ENCODE measurements at places on chromosomes 4 and X. TPM values are rescaled to one million over a fixed set of nuclear protein-coding genes. Genes with fewer than 3 reads are reported as not detected.

Gene ABCG2
- 0.33 TPM for total RNA-seq

Gene ASB9
- total RNA-seq, result not detected

Gene MSX1
- total RNA-seq, result not detected

Gene SMR3B
- not detected for total RNA-seq

Gene COQ2
- 5.3 TPM for total RNA-seq

DNA sequence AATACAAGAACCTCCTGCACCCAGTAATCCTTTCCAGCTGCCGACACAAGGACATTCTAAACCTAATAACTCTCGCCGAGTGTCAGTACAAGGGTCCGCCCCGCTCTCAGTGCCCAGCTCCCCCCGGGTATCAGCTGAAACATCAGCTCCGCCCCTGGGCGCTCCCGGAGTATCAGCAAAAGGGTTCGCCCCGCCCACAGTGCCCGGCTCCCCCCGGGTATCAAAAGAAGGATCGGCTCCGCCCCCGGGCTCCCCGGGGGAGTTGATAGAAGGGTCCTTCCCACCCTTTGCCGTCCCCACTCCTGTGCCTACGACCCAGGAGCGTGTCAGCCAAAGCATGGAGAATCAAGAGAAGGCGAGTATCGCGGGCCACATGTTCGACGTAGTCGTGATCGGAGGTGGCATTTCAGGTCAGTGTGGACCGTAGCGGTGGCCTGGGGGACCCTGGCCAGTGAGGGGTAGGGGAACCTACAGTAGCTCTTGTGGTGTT is at the start of gene MAOA:
Gene MAOA (plus strand): TSS at position 295 of the 490 bp plus-strand sequence. CDS start 43 bp downstream, at position 338.
- H3K36me3 ChIP-seq, result no peaks in the 10 kb centered on the region
- peak within 1 kb of the TSS; percentile 85 for H3K4me3 ChIP-seq
- H3K27me3 ChIP-seq, result no peaks in the 10 kb centered on the region

DNA sequence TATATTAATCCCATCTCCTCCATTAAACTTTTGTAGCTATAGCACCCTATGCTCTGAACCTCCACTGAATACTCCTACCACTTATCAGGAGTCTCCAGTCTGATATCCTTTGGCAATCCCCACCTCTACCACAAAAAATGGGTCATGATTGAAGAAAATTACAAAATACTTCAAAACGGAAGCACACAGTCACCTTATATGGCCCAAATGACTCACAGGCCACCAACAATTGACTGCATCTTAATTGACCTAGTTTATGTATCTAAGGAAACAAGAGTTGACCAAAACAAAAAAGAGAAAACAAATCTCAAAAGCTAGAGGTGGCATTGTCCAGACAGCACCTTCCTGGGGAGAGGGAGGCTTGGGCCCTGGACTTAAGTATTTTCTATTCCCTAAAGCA is 120.0 kb upstream of the DIAPH2 start:
- no peak overlapping the region for H3K4me3 ChIP-seq
- DNase-seq, result no peak

- no peaks in the 10 kb centered on the region for H3K36me3 ChIP-seq
- H3K4me3 ChIP-seq, result no peak overlapping the region
- no peak overlapping the region for H3K27ac ChIP-seq
- no peaks in the 10 kb centered on the region for H3K4me1 ChIP-seq
- no peak for DNase-seq
Measured at GRCh38 chr4:18113710-18114331, 92.3 kb upstream of the LCORL start.

- H3K27me3 ChIP-seq, result no peaks in the 10 kb centered on the region
- H3K4me3 ChIP-seq, result no peak overlapping the region
- H3K27ac ChIP-seq, result no peak overlapping the region
- H3K4me1 ChIP-seq, result peaks cover 8% of the 10 kb centered on the region
- no peak for DNase-seq
Measured at GRCh38 chr4:81516241-81516640, 44.5 kb upstream of the RASGEF1B start.

- no peaks in the 10 kb centered on the region for H3K36me3 ChIP-seq
- H3K4me1 ChIP-seq, result peaks cover 5% of the 10 kb centered on the region
- DNase-seq, result no peak
- H3K4me3 ChIP-seq, result no peak overlapping the region
- no peaks in the 10 kb centered on the region for H3K27me3 ChIP-seq
- H3K27ac ChIP-seq, result no peak overlapping the region
Measured at GRCh38 chr4:139799615-139800014, 134.0 kb downstream of the MGST2 start.

- H3K36me3 ChIP-seq, result no peaks in the 10 kb centered on the region
- no peaks in the 10 kb centered on the region for H3K4me1 ChIP-seq
- DNase-seq, result no peak
- H3K4me3 ChIP-seq, result no peak overlapping the region
- H3K27me3 ChIP-seq, result no peaks in the 10 kb centered on the region
Measured at GRCh38 chr4:32841217-32841616, 2121.0 kb downstream of the PCDH7 start.

DNA sequence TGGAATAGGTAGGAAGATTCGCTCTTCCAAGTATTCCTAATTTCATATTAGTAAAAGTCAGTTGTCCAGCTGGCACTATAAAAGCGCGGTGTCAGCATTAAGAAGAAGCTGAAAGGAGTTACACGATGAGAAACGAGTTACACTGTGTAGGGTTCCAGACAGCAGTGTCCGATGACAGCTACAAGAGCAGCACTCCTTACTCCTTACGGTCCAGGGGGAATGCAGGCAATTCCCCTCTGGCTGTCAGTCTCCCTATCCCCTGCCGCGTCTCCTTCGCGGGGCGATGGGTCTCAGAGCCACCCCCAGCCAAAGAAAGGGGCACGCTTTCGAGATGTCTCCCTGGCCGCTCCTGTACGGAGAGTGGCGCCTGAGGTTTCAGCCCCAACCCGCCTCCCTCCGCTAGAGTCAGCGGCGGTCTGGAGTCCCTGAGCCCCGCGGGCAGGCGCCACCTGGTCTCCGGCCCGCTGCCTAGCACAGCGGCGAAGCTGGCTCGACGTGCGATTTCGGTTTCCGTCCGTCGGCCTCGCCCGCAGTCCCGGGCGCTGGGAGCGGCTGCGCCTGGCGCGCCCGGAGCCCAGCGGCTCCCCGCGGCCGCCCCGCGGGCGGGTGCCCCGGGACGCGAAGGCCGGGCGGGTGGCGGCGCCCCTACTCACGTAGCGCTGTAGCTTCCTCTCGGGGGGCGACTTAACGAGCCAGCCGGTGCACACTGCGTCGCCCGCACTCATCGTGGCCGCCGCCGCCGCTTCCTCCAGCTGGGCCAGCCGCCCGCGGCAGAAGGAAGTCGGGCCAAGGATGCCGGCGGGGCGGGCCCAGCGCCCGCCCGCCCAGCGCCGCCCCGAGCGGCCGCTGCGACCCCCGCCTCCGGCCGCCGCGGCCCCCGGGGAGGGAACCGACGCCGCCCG is at the start of gene GAB3:
Gene GAB3 (minus strand): TSS at position 777 of the 902 bp plus-strand sequence. CDS start 52 bp downstream, at position 725.
- peak; percentile 20 for DNase-seq
- H3K4me1 ChIP-seq, result peaks cover 8% of the 10 kb centered on the region
- H3K36me3 ChIP-seq, result no peaks in the 10 kb centered on the region
